NCI-H2081 treated with DMSO at 0.1 percent for 48 hours (cell line): ENCODE measurements at places on chromosomes 7 and 10.

- no peak for DNase-seq
These were observed 7.9 kb downstream of the ESYT2 start for GRCh38 chr7:158821171-158822031.

DNA sequence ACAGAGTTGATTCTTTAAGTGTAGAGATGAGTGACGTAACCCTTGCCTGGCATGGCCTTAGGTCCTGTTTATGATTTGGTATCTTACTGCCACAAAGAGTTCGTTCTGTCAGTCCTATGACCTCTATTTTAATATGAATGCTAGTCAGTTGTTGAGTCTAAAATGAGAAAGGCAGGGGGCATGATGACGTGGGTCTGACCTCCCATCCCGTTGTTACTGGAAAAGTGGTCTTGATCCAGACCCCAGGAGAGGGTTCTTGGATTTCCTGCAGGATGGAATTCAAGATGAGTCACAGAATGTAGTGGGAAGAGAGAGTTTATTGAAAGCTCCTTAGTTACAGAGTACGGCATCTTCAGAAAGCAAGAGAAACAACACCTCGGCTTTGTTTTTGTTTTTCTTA, 317.0 kb upstream of the COBL start:
- no peak for DNase-seq

- DNase-seq: no peak
These were observed 3.7 kb downstream of the GOT1 start for GRCh38 chr10:99426689-99427088.

DNA sequence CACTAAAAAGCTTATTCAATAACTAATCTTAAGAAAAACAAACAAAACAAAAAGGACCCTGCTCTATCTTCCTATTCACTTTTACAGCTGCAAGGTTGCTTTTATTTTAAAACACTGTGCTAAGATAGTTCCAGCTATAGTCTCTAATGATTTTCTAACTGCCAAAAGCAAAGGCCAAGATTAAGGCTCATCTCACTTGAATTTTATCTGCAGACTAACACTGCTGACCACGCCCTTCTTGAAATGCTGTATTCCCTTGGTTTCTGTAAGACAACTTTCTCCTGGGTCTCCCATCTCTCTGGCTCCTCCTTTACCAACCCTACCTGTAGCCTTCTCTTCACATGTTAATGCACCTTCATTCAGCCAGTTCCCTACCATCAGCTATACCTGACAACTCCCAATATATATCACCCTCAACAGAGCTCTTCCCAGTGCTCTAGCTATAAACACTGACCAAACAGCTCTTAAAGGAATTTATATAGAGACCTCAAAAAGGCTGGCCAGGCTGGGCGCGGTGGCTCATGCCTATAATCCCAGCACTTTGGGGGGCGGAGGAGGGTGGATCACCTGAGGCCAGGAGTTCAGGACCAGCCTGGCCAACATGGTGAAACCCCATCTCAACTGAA, 11.7 kb downstream of the SRPK2 start:
- DNase-seq: no peak

DNA sequence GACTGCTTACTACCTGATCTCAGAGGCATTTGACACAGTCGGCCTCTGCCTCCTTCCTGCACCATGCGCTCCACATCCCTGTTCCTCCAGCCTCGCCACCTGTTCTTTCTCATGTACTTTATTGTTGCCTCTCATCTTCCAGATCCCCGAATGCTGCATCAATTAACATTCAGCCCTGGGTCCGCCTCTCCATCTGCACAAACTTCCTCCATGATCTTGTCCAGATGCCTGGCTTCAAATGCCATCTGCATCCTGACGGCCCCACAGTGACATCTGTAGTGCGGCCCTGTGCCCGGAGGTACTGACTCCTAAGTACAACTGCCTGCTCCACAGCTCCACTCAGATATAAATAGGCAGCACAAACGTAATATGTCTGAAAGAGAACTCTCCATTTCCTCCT, 51.2 kb upstream of the STK17A start:
- no peak for DNase-seq

DNA sequence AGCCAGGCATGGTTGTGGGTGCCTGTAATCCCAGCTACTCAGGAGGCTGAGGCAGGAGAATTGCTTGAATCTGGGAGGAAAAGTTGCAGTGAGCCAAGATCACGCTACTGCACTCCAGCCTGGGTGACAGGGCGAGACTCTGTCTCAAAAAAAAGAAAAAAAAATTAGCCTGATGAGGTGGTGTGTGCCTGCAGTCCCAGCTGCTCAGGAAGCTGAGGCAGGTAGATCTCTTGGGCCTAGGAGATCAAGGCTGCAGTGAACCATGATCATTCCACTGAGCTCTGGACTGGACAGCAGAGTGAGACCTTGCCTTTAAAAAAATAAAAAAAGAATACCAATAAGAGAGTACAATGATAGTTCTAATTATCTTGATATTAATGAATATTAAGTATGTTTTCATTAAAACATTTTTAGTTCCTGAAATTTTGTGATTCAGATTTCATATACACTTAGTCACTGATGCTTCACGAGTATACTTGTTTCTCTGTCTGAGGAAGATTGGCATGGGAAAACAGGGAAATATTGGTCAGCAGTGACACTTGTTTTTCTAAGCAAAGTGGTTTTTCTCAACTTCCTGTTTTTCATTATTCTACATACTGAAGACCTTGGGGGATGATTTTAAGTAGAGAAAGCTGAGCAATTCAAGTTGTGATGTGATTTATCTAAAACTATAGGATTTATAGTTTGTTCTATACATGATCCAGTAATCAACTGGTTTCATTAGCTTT, 76.8 kb downstream of the ADK start:
- no peak for DNase-seq

DNA sequence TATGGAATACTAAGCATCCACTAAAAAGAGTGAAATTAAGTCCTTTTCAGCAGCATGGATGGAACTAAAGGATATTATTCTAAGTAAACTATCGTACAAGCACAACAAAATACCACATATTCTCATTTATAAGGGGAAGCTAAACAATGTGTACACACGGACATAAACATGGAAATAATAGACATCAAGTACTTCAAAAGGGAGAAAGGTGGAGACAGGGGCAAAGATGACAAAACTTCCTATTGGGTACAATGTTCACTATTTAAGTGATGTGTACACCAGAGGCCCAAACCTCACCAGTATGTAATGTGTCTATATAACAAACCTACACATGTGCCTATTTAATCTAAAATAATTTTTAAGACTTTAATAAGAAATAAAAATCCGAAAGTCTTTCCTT, 2.2 kb upstream of the AKR1C4 start:
- DNase-seq: no peak

- no peak for DNase-seq
These were observed 51.4 kb downstream of the CELF2 start for GRCh38 chr10:11068861-11069633.

GRCh38 chr7:1538544-1539180, 8.2 kb downstream of the MAFK start:
- DNase-seq: no peak

- no peak for DNase-seq
These were observed 55.9 kb downstream of the TRRAP start for GRCh38 chr7:98934267-98934666.

- DNase-seq: no peak
These were observed 14.2 kb downstream of the GTF2IRD1 start for GRCh38 chr7:74467876-74468275.

GRCh38 chr7:55539380-55539779, 32.9 kb downstream of the VOPP1 start:
- DNase-seq: no peak

- no peak for DNase-seq
These were observed 67.7 kb upstream of the AQP1 start for GRCh38 chr7:30843741-30844482.

GRCh38 chr7:129315960-129316359, 91.1 kb downstream of the AHCYL2 start:
- DNase-seq: no peak

GRCh38 chr7:51312951-51313737, 3.5 kb downstream of the COBL start:
- no peak for DNase-seq

DNA sequence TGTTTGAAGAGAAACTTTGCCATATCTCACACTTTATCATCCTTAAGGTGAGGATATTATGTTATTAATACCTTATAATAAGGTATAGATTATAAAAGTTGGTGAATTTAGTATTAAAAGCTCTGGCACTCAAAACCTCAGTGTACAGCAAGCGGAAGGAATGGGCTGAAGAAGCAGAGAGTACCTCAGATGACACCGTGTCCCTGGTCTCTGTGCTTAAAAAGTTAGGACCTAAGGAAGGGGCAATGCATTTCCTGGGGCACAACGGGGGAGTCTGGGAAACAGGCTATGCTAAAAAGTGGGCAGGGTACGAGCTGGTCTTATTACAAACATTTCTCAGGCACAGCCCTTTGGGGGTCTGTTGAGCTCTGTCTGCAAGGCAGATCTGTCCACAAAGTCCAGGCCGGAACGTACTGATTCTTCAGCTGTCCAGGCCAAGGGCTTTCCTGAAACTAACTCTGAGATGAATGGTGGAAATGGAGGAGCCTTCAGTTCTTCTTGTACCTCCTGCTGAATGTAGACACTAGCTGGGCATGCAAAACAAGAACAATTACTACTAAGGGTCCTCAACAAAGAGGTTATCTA, 202.7 kb downstream of the POM121L12 start:
- no peak for DNase-seq

DNA sequence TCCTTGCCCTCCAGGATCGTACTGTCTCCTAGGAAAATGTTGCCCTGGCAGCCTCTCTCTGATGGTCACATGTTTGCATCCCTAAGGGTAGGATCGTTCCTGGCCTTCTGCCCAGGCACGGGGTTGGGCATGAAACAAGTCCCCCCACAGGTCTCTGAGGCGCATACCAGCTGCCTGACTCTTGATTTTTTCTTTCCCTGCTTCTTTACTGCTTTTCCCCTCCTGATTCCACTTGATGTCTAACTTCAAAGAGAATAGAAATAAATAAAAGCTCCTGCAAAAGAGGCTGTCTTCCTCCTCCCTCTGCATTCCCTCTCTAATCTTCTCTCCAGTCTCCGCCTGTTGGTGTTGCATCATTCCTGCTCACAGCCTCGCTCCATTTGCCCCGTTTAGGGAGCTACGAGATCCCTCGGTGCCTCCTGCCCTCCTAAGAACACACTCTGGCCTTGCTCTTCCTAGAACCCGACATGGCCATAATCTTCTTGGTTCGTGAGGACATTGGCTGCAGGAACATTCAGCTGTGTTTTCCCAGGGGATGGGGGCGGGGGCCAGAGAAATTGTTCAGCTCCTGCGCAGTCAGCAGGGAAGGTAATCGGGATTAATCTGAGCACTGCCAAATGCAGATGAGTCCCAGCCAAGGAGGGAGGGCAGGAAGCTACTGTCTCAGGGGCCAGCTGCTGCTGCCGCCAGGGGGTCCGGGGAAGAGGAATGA, 26.0 kb downstream of the LEP start:
- DNase-seq: peak; percentile 9

- DNase-seq: no peak
These were observed 249.8 kb upstream of the VSTM2A start for GRCh38 chr7:54292171-54292925.

DNA sequence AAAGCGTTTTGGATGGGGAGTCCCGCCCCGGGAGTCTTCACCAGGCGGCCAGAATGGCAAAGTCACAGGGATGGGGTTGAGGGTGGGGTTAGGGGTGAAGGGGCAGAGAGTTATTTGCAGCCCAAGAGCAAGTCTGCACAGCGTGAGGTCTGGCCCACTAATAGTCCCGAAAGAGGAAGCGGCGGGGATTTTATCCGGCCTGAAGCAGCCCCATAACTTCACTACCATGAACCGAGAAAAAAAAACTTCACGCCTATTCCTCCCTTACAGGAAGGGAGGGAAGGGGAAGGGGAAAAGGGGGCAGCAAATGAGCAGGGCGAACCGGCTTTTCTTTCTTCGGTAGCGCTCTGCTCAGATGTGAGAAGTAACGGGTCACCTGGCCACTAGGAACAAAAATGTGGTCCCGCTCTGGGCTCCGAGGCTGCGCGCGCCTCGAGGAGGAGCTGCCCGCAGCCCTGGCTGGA, 712 bp downstream of the ITPRIP start:
- no peak for DNase-seq

DNA sequence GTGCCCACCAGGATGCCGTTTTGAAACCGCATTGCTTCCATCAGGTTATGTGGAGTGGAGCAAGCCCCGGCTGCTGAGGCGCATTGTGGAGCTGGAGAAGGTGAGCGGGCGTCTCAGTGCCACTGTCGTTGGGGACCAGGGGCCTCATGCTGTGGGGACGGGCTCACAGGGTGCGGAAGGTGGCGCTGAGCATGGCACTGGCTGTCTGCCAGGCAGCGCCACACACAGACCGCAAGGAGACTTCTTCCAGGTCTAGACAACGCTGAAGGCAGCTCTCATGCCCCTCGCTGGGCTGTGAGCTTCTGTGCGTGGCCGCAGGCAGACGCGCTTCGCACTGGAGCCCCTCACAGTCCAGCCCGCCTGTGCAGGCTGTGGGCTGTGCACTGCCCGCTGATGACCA, 29.0 kb downstream of the IQCE start:
- no peak for DNase-seq

- peak; percentile 63 for DNase-seq
These were observed 70.0 kb downstream of the VOPP1 start for GRCh38 chr7:55502124-55502857.

GRCh38 chr10:113592380-113592779, 39.5 kb downstream of the HABP2 start:
- DNase-seq: no peak

- DNase-seq: no peak
These were observed 5.1 kb downstream of the ALOX5 start for GRCh38 chr10:45378914-45379726.

DNA sequence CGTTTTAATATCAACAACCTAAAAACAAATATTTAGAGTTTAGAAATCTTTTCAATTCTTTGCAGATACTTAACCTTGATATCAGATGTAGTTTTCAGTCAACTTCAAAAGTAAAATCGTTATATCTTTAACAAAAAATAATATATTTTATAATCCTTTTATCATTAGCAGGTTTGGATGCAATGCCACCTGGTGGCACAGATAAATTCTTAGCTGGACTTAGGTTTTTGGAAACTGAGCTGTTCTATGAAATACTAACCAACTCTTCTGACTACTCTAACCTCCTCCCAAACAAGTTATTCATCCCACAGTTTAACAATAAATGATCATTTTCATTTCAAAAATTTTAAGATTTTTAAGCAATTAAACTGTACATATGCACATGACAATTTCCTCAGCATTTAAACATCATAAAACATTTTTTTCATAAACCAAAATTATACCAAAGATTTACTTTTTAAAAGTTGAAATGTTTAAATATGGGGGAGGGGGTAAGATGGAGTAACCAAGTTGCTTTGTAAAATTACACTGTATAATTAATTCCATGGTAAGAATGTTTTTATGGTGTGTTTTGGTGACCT, 56.9 kb downstream of the HIBADH start:
- DNase-seq: no peak

DNA sequence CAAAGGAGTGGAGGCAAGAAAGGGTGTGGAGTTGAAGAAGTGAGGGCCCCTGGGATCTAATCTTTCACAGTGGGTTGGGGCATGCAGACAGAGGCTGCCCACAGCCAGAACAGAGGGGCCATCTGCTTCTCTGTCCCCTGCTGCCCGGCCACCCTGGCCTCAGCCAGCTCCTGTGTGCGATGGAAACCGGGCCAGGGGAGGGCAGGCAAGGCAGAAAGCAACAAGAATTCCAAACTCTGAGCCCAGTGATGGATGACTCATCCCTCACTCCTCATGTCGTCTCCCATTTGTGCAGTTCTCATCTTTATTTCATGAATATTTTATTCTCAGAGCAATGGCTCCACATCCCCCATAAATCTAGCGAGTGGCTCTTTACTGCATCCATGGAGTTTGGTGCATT, 757.1 kb downstream of the GRID1 start:
- DNase-seq: no peak
